Stimulated activated CD8-positive, alpha-beta memory T cell treated with anti-CD3 and anti-CD28 coated beads, Interleukin-15, amount 100 ng/mL, for 4 hours (primary cell): ENCODE measurements at places on chromosomes 3 and 15.

DNA sequence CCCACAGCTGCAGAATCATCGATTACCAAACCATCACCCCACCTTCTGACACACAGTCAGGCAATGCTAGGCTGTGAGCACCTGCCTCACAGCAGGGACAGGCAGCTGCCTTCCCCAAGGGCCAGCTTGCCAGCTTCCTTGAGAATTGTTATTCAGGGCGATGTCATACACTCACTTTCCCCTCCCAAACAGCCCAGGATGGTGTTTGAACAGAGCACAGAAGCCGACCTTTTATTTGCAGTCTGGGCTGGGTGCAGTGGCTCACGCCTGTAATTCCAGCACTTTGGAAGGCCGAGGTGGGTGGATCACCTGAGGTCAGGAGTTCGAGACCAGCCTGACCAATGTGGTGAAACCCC, 84.5 kb upstream of the HERC1 start:
- no peak for DNase-seq

DNA sequence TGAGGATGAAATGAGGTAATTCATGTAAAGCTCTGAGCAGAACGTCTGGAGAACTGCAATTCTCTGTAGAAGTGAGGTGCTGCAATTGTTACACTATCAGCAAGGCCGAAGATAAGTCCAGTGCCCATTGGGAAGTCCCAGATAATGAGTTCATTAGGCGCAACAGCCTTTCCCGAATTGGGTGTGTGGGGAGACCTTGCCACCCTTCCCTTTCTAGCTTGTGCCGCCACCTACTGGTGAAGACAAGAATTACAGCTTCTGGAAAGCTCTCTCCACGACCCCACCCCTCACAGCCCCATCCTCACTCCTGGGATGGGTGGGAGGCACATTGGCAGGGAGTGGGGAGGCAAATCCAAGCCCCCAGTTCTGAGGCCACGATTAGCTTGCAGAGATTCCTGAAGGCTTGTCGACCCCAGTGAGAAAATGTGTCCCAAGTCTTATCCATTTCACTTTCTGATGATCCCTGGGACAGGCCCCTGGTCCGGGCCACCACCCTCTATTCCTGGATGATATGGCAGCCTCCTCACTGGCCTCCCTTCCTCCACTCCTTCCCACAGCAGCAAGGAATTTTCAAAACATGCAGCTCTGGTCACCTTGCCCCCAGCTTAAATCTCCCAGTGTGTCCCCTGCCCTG, 36.4 kb downstream of the FAM3D start:
- DNase-seq: peak; percentile 19

DNA sequence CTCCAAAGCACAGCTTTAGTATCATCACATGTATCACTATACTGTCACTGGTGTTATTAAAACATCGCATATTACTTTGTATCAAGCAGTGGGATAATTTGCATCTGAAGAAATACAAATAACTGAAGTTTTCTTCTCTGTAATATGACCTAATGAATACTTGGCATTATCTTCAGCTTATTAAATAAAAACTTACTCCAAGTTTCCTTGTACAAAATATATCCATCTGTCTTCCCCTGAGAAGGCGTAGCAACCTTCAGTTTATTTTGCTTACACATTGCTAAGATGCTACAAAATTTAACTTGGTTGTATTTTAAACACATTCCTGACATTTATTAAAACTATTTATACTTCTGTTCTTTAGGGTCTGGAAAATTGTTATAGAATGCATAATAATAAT, 13.7 kb downstream of the FGF7 start:
- no peak for DNase-seq

GRCh38 chr15:29681166-29681845, 141.0 kb downstream of the TJP1 start:
- no peak for DNase-seq

GRCh38 chr3:69540706-69541581, 155.1 kb upstream of the FRMD4B start:
- no peak for DNase-seq

DNA sequence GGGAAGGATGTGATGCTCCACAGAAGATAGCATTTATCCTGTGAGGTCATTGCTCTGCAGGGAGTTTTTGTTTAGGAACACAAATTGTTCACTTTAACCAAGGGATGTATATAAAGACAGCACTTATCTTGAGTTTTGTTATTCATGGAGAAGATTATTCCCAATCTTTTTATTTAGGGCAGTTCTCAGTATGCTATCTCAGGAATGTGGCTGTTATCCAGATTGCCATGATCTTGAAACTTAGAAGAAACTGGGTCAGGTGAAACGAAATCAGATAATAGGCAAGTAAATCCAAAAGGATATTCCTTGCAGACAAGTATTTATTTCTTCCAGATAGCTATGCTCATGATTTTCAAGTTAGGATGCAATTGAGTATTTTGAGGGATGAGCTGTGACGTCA, 19.3 kb upstream of the TMEM42 start:
- DNase-seq: no peak

DNA sequence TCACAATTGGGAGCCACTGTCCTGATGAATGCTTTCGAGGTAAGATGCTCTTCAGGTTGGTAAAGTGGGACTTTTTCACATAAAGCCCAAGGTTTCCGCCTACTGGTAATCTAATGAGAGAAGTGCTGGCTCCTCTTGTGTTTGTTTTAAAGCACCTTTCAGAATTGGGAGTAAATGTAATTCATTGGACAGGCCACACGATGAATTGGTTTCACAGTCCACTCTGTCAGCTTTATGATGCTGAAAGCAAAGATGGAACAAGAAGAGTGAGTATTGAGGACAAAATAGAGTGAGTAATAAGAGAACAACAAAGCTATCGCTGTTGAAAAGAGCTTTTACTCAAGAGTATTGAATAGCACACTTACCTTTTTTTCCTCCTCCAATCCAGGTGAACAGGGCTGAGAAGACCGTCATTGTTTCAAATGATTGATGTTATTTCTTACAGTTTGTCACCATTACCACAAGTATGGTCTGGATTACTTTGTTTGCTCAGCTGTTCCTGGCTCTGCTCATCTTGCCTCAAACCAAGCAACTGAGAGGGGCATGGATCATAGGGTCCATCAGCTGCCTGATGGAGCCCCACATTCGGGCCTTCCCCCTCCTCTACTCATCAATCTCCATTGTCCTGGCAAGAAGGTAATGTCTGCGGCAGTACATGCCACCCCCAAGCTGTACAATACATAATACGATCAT, 136.1 kb upstream of the CNTN4 start:
- no peak for DNase-seq

DNA sequence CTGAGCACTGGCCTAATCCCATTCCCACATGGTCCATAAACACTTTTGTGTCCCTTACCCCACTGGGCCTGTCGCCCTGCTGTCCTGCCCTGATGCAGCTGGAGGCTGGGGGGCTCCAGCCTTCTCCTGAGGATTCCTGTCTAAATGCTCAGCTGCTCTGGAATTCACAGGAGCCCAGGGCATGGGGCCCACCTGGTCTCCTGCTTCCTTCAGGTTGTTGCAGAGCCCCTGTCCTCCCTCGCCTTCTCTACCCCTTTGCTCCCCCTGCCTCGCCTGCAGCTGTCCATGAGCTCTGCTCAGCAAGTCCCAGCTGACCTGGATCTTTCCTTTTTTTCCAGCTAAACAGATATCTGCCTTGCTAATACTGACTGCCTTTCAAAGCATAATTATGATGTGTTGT, 286.9 kb downstream of the XXYLT1 start:
- no peak for DNase-seq

- no peak for DNase-seq
Measured at GRCh38 chr3:40557575-40558161, 32.9 kb downstream of the ZNF621 start.

DNA sequence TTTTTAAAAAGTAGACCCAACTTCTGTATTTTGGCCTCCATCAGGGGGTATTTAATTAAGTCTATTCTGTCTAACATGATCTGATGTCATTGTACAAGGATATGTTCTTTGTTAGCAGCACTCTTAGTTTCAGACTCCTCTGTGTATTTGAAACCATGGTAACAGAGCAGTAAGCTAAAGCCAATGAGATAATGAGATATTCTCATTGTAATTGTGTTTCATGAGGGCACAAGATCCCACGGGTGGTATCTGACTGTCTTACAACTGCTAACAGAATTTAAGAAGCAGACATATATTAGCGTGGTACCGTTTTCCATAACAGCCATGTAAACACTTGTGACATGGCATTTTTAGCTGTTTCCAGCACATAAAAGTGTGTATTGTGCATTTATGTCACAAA, 251.2 kb upstream of the VEPH1 start:
- no peak for DNase-seq

- DNase-seq: no peak
Measured at GRCh38 chr3:128710816-128711433, 15.1 kb upstream of the RAB7A start.

DNA sequence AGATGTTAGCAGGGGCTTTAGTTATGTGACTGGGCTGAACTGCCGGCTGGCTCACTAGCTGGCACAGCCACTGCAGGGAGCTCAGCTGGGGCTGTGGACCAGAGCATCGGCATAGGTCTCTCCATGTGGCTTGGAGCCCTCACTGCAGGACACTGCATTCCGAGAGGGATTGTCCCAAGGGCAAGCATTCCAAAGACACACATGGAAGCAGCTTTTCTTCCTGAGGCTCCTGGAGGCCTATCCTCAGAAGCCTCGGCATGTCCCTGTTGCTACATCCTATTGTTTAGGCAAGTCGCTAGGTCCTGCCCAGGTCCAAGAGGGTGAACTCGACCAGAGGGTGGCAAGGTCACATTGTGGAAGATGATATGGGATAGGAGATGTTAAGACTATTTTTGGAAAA, 209.8 kb downstream of the PLCL2 start:
- no peak for DNase-seq

- DNase-seq: no peak
Measured at GRCh38 chr3:31075876-31076275, 181.4 kb upstream of the GADL1 start.

- no peak for DNase-seq
Measured at GRCh38 chr3:198093112-198093679, 133.2 kb downstream of the LMLN start.

GRCh38 chr3:5565026-5565425, 377.5 kb downstream of the EDEM1 start:
- DNase-seq: no peak

DNA sequence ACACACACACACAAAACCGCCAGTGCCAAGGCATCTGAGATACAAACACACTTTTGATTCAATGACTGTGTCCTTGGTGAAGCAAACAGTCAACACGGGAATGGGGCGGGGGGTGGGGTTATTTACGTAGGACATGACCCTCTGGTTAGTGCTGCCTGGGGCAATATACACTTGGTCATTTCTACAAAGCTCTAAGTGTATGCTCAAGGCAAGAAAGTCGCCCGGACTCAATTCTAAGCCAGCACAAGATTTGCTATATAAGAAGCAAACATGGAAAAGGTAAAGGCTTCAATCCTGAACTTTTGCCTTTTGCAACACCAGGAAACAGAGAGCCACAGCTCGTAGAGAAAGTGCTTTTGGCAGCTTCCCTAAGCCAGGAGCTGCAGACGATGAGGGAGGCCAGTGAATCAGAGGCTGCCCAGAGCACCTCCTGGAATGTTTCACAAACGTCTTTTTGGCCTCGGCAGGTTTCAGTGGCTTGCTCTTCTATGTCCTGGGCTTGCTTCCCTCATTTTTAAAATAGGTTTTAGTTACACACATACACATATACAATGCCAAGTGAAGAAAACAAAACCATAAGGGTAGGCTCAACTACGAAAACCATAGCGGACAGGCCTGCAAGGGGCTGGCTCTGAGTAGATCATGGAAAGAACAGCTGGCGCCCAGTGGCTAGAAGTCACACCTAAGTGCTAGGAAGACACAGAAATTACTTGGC, 73.6 kb downstream of the TM4SF4 start:
- no peak for DNase-seq

DNA sequence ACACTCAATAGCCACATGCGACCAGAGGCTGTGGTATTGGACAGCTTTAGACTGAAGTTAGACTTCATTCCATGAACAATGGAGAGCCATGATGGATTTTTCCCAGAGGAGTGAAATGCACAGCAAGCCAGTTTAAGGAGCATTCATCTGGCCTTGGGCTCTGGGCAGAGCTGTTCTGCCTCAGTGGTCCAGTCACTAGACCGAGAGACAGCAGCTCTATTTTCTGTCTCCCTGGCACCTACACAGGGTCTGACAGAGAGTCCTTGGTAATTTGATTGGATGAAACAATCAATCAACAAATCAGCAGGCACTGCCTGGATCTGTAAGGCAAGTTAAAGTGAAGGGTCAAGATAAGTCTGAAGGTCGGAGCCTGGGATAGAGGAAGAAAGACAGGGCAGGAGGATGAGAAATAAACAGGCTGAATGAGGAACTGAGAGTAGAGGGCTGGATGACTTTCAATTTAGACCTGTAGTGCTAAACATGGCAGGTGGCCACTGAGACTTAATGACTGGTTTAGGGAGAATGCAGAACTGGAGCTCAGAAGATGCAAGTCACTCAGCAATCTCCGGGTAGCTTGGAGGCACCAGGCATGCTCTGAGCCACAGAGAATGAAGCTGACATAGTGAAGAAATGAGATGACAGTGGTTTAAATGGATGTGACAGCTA, 98.5 kb upstream of the SLC25A36 start:
- DNase-seq: no peak

DNA sequence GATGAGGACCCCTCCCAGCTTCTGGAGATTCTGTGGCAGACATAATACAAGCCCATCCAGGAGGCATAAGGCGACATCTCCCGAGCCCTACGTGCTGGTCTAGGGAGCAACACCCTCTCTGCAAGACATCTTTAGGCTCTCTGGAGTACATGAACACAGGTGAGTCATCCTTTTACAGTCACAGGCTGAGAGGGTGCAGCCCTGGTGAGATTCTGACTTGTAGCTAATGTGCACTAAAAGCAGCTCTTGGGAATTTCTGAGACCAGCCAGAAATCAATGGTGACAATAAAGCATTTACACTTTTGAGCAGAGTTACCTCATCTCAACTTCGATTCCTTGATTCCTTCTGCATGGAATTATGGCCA, 131.1 kb downstream of the XXYLT1 start:
- DNase-seq: no peak

- no peak for DNase-seq
Measured at GRCh38 chr3:52552089-52552488, 15.7 kb downstream of the UQCC5 start.

DNA sequence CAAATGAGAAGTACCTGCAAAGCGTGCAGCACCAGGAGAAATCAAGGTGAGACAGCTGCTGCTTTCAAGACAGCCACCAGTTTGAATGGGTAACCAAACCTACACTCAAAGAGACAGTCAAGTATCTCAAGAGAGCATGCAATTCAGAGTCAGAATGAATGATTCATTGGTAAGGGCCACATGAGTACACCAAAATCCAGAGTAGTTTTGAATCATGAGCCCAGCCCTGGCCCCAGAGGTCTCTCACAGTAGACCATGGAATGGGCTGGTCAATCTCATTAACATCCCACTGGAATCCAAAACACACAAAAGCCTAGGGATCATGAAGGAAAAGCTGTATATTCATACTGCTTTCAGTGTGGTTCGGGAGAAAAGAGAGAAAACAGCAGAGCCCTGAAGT, 242.8 kb downstream of the TBL1XR1 start:
- no peak for DNase-seq

- DNase-seq: no peak
Measured at GRCh38 chr3:99686955-99687612, 48.7 kb downstream of the COL8A1 start.

- DNase-seq: no peak
Measured at GRCh38 chr3:143633816-143634215, 214.5 kb downstream of the SLC9A9 start.

- no peak for DNase-seq
Measured at GRCh38 chr15:55402707-55403106, 5.5 kb downstream of the CCPG1 start.

- DNase-seq: no peak
Measured at GRCh38 chr3:197592361-197593045, 36.7 kb upstream of the BDH1 start.

GRCh38 chr3:178603735-178604134, 67.5 kb downstream of the KCNMB2 start:
- no peak for DNase-seq
